NCI-H2081 (cell line): ENCODE measurements at places on chromosomes 3 and 15.

GRCh38 chr3:4231041-4231440 is 72.1 kb upstream of the SETMAR start:
- DNase-seq, result no peak

DNA sequence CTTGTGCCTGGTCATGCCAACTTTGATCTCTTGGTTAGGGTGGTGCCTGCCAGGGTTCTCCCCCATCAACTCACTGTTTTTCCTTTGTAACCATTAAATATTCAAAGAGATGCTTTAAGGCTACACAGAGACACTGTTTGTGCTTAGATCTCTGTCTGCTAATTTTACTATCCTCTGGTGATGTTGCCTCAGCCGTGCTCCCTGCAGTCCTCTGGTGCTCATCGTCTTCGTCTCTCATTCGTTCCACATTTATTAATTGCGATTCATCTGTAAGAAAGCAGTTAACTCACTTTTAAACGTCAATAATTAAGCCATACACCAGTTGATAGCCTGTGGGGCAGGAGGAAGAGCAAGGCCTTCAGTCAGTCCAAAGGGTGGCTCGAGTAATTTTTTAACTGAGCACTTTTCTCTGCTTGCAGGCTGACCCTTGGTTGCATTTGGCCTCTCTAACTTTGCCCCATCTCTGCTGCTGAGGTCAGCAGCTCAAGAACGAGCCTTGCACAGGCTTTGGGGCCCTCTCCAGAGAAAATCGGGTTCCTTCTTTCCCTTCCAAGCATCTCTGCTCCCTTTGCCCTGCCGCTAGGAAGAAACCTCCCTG is 62.9 kb downstream of the KLF15 start:
- DNase-seq, result no peak

DNA sequence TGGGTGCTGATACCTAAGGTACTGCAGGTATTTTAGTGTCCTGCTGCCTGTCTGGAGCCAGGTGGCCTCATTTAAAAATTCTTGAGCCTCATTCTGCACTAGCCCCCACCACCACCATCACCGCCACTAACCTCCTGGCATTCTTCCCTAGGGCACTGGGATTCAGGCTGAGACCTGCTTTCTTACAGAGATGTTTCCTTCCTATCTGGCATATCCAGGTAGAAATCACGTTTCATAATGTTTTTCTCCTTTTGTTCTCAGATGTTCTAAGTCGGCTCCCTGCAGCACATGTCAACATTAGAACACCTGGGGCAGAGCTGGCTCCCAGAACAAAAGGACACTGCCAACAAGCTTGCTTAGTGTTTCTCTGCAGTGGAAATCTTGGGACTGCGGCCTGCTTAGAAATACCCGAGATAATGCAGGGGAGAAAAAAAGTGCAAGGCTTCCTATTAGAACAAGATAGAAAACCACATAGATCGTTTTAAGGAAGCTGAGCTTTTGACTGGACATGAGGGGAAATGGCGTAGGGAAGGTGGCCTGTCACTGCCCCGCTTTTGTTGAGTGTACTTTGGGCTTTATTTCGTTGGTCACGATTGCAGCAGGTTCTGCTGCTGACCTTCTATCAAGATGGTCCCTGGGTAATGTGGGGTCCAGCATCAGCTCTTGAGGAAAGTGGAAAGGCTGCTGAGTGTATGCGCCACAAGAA is 59.6 kb upstream of the PPARG start:
- DNase-seq, result peak; percentile 14

- no peak for DNase-seq
These were observed 270.8 kb downstream of the UACA start for GRCh38 chr15:70492240-70493177.

- DNase-seq, result no peak
These were observed 785.1 kb downstream of the EDEM1 start for GRCh38 chr3:5972586-5972985.

DNA sequence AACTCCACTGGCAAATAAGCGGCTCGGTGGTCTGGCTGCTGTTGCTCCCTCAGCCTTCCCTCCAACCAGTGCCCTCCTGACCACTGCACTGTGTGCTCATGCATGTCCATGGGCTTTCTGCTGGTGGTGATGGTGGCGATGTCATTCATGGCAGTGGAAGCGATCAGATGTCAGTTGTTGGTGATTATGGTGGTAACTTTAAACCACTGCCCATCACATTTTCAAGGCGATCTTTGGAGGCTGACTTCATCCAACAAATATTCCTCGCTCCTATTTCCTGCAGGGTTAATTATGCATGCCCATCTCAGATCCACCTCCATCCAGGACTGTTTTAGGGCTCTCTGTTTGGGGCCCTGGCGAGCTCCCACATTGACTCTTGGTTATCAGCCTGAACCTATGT is 13.4 kb upstream of the HCN4 start:
- DNase-seq, result no peak

GRCh38 chr3:177647341-177647740 is 450.1 kb upstream of the TBL1XR1 start:
- DNase-seq, result no peak

- DNase-seq, result no peak
These were observed 15.4 kb upstream of the KLF15 start for GRCh38 chr3:126372413-126373145.

DNA sequence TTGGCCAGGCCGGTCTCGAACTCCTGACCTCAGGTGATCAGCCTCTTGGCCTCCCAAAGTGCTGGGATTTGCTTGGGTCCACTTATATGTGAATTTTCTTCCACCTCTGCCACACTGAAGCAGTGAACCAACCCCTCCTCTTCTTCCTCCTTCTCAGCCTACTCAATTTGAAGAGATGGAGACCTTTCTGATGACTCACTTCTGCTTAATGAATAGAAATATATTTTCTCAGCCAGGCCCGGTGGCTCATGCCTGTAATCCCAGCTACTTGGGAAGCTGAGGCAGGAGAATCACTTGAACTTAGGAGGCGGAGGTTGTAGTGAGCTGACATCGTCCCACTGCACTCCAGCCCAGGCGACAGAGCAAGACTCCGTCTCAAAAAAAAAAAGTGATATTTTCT is 46.8 kb upstream of the GATM start:
- no peak for DNase-seq

DNA sequence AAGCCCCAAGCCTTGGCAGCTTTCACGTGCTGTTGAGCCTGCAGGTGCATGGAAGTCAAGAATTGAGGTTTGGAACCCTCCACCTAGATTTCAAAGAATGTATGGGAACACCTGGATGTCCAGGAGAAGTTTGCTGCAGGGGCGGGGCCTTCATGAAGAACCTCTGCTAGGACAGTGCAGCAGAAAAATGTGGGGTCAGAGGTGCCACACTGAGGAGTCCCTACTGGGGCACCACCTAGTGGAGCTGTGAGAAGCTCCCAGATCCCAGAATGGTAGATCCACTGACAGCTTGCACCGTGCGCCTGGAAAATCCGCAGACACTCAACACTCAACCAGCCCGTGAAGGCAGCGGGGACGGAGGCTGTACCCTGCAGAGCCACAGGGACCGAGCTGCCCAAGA is 201.6 kb downstream of the OCA2 start:
- DNase-seq, result no peak

DNA sequence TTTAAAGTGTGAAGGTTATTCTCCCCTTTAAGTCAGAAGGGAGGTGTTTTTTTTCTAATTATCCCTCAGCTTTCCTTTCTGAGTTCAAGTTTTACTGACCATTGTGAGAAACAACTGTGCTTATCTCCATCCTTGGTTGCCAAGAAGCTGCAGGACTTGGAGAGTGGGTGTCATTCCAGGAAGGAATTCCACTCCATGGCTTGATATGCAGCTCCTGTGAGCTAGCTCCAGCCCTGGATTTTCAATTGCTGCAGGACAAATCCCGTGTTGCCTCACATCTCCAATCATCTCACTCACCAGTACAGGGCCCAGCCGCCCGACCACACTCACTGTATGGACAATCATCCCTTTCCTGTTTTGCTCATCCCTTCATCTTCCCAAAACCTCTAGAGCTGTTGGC is 122.5 kb downstream of the IGSF11 start:
- no peak for DNase-seq

- no peak for DNase-seq
These were observed 80.6 kb upstream of the CHD2 start for GRCh38 chr15:92819278-92820235.

DNA sequence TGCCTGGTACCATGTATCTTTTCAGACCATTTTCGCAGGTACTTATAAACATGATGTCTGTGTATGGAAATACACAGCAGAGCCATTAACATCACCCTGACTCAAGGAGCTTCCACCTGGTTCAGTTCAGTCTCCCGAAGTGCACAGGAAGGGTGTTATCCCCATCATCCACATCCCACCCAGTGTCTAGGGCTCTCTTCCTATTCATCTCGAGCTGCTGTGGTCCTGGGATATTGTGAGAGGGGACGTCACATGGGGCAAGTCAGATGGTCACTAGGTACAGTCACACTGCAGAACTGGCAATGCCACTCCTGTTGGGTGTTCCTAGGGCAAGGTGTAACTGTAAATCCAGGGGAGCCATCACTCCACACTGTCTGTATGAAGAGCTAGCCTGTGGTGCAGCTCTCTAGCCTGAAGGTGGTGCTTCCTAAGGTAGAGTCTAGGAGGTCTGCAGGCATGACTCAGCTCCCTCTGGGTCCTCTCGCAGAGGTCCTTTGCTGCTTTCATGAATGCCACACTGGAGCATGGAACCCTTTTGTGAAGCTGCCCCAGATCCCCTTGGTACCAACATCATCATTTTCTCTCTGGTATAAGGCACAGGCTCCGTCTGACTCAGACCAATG is 13.9 kb downstream of the ISLR2 start:
- DNase-seq, result no peak

- no peak for DNase-seq
These were observed 103.7 kb upstream of the ETV5 start for GRCh38 chr3:186212611-186213010.

DNA sequence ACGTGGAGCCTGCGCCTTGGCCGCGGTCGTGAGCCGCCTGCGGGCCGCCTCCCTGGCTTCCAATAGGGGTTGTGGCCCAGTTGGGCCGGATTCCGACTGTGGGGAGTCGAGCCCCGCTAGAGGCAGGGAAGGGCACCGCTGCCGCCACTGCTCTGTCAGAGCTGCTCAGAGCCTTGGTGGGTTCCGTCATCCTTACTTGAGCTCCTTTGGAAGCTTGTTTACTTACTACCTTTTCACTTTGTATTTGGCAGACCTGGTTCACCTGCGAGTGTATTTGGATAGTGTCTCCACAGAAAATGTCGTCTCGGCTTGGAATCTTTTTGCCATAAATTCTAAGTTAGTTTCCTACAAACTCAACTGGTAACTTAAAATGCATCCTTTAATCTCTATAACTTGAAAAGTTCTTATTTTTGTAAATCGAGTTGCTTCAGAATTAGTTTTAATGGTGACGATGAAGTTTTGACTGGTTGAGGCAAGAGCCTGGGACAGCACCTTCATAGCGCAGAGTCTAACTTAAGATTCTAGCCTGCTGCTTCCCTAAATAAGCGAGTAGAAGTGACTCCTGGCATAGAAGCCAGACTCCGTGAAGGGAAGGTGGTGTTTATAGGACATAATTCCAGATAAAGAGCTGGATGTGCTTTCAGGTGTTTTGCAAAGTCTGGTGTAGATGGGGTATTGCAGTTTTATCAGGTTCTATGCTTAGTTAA is 800 bp downstream of the DAG1 start:
- no peak for DNase-seq

GRCh38 chr15:90268415-90268814 is 2.9 kb downstream of the NGRN start:
- DNase-seq, result peak; percentile 7

DNA sequence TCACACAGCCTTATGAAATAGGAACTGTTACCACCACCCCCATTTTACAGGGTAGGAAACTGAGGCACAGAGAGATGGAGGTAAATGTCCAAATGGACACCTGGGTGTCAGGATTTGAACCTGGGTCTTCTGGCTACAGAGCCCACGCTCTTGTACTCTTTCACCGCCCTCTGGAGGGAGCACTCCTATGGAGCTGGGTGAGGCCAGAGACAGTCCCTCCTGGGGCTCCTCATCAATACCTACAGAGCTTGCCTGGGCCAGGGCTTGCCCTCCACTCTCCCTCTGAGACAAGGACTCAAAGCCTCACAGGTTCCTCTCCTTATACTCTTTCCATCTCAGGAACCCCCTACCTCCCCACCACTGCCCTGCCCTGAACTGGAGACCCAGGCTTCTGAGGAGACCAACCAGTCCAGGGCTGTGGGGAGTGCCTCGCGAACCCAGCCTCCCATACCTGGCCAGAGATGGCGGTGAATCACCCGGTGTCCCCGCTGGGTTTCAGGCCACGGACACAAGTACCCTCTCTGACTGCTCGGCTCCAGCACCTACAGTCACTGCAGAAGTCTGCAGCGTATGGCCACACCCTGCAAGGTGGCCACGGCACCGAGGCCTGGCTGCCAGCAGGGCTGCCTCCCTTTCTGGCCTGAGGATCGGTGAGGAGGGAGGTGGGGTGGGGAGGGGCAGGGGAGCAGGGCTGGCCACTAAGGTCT is 22.1 kb upstream of the ATP2B2 start:
- no peak for DNase-seq

GRCh38 chr3:29513236-29513635 is 232.4 kb downstream of the RBMS3 start:
- DNase-seq, result no peak

DNA sequence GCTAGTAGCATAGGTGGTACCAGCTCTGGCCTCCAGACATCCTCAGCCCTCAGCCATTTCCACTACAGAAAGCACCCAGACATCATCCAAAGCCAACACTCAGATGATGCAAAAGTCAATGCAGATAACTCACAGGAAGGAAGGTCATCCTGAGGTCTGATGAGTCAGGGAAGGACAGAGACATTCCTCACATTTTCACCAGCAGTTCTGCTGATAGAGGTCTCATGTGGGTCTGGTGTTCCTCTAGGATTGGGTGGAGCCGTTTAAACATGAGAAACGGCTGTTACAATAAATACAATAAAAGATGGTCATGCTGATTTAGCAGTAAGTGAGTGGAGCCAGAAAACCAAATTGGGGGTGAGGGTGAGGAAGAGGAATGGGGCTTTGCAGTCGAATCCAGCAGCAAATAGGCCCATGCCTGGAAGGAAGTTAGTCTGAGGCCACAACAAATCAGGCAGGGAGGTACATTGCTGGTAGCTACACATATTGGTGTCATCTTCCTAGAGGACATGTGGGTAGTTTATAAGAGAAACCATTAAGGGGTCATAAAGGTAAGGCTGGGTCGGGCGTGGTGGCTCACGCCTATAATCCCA is 33.3 kb upstream of the FLNB start:
- no peak for DNase-seq
